Placental pericyte (primary cell): ENCODE measurements at places on chromosomes 12 and 14. TPM values are rescaled to one million over a fixed set of nuclear protein-coding genes. Genes with fewer than 3 reads are reported as not detected.

The HOXC10 gene
- total RNA-seq, result 3.1 and 5.2 TPM in 2 replicates

The HHIPL1 gene
- total RNA-seq, result 0.66 and 1.9 TPM in 2 replicates

The CAPZA3 gene
- not detected in 2 replicates for total RNA-seq

The SLC2A3 gene
- total RNA-seq, result 59.0 and 73.7 TPM in 2 replicates

The CARMIL3 gene
- under 0.01 TPM in 1 of 2 replicates, not detected in the other for total RNA-seq

The WASHC4 gene
- total RNA-seq, result 96.1 and 139 TPM in 2 replicates

The NKX2-1 gene
- total RNA-seq, result not detected in 2 replicates

The SYCP3 gene
- total RNA-seq, result under 0.01 TPM in 2 replicates

The PCED1B gene
- total RNA-seq, result 1.5 and 2.1 TPM in 2 replicates

The HOXC5 gene
- 0.66 and 1.9 TPM in 2 replicates for total RNA-seq

The RESF1 gene
- 17.9 and 49.8 TPM in 2 replicates for total RNA-seq

The LHX5 gene
- not detected in 2 replicates for total RNA-seq

The OR4K13 gene
- total RNA-seq, result not detected in 2 replicates

The PPP1CC gene
- 70.9 and 156 TPM in 2 replicates for total RNA-seq

The BCL7A gene
- total RNA-seq, result 5.0 and 5.3 TPM in 2 replicates

The MSRB3 gene
- total RNA-seq, result 28.9 and 75.3 TPM in 2 replicates

The AQP2 gene
- not detected in 2 replicates for total RNA-seq

The AACS gene
- 46.5 and 69.8 TPM in 2 replicates for total RNA-seq

The EML1 gene
- total RNA-seq, result 9.4 and 64.9 TPM in 2 replicates

The SERPINA3 gene
- under 0.01 and 0.14 TPM in 2 replicates for total RNA-seq

The REP15 gene
- total RNA-seq, result 2.0 and 3.7 TPM in 2 replicates

The NOXRED1 gene
- total RNA-seq, result 0.22 TPM in 1 of 2 replicates, not detected in the other

The DEGS2 gene
- not detected in 2 replicates for total RNA-seq

The PGF gene
- 0.22 and 2.4 TPM in 2 replicates for total RNA-seq

The GPX2 gene
- total RNA-seq, result not detected in 2 replicates

The NDUFA9 gene
- total RNA-seq, result 43.5 and 61.4 TPM in 2 replicates

The CLEC4E gene
- total RNA-seq, result not detected in 2 replicates

The EXOC3L4 gene
- 0.86 and 2.4 TPM in 2 replicates for total RNA-seq

The ASPG gene
- not detected in 2 replicates for total RNA-seq

The TMTC1 gene
- 19.6 and 26.7 TPM in 2 replicates for total RNA-seq

The PLEKHD1 gene
- under 0.01 TPM in 1 of 2 replicates, not detected in the other for total RNA-seq

The FAM90A1 gene
- under 0.01 and 0.14 TPM in 2 replicates for total RNA-seq

The SETD1B gene
- total RNA-seq, result 6.4 and 10.9 TPM in 2 replicates

The ZDHHC22 gene
- under 0.01 TPM in 1 of 2 replicates, not detected in the other for total RNA-seq
